Stimulated activated CD4-positive, alpha-beta T cell treated with anti-CD3 and anti-CD28 coated beads, Interleukin-12 subunit alpha, Interleukin-12 subunit beta, amount 100 ng/mL, for 4 hours (primary cell): ENCODE measurements at places on chromosomes 5 and 9.

- DNase-seq = no peak
Observed at GRCh38 chr9:87259543-87260518, 237.8 kb upstream of the DAPK1 start.

GRCh38 chr5:123269851-123270250 is 153.4 kb downstream of the CEP120 start:
- no peak for DNase-seq

GRCh38 chr9:106878934-106879333 is 16.0 kb downstream of the ZNF462 start:
- DNase-seq = no peak

DNA sequence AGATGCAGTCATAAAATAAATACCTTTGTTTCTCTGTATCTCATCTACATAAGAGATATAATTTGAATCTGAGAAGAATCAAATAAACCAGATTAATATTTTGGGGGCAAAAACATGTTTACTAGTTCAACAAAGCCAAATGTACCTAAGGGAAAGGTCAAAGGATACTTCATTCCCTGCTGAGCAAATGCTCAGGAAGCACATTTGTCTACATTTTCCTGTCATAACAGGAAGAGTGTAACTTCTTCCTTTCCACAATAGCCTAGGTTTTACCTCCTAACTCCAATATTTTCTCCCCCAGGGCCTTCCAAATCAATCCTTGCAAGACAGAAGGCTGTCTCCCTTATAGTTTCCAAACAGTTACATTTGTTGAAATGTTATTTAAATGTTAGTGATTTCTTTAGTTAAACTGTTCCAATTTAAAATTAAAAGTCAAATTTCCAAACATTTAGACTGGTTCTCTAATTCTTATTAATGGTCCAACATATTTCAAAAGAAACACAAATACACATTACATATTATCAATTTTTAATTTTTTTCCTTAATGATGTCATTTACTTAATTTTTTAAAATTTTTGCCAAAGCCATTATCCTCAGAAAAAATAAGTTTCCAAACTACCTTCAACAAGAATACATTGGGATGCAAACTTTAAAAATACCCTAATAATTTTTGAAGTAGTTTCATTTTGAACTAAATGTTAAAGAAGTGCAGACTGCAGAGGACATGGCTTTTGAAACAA is 67.8 kb downstream of the MEF2C start:
- no peak for DNase-seq

DNA sequence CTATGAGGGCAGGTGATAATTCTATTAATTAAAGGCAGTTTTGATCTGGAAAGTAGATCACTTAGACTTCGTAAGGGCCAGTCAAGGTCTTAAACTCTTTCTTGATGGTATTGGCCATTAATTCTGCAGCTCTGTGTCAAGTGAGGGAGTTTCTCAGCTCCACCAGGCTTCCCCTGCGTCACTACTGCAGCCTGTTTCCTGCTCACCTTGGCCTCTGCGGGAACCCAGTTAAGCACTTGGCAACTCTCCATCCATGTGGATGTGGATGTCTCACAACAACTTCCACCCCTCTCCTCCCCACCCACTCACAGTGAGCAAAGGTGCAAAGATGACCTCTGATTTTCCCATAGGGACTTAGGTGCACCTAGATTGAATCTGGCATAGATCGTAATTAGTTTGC is 191.6 kb downstream of the PLK2 start:
- no peak for DNase-seq

DNA sequence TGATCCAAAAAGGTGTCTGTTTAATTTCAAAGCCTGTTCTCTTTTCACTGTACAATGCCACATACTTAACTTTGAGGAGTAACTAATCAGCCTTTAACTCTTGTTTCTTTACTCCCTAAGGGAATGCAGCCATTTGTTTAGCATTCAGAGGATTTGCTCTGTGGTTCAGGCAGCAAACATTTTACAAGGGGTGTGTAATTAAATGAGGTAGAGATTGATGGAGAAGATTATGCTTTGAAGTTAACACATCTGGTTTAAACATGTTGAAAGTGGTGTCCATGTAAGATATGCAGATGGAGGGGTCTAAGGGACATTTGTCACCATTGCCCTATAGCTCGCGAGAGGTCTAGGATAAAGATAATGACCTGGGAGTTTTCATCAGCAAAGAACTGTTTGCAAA is 41.9 kb downstream of the TMEM215 start:
- DNase-seq = no peak

DNA sequence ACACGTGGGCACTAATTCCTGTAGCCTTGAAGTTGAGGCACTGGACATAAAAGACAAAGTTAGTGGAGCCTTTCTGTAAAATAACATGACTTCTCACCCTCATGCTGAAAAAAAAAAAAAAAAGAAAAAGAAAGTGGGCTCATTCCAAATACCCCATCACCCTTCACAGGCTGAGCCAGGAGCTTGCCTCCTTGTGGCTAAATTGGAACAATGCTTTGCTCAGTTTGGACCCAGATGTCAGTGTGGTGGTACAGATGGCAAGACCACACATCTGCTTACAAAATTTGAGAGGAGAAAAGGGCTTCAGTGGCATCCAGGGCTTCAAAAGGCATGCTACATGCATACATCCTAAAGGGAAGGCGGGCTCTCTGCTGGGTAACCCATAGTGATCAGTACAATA is 342.8 kb downstream of the EBF1 start:
- DNase-seq = no peak

- no peak for DNase-seq
Observed at GRCh38 chr5:89932771-89933181, 476.8 kb downstream of the CETN3 start.

GRCh38 chr9:6334305-6334704 is 6.1 kb downstream of the TPD52L3 start:
- no peak for DNase-seq

GRCh38 chr9:17625644-17626388 is 47.0 kb downstream of the SH3GL2 start:
- no peak for DNase-seq

GRCh38 chr5:78544561-78545201 is 103.9 kb downstream of the LHFPL2 start:
- DNase-seq = no peak

DNA sequence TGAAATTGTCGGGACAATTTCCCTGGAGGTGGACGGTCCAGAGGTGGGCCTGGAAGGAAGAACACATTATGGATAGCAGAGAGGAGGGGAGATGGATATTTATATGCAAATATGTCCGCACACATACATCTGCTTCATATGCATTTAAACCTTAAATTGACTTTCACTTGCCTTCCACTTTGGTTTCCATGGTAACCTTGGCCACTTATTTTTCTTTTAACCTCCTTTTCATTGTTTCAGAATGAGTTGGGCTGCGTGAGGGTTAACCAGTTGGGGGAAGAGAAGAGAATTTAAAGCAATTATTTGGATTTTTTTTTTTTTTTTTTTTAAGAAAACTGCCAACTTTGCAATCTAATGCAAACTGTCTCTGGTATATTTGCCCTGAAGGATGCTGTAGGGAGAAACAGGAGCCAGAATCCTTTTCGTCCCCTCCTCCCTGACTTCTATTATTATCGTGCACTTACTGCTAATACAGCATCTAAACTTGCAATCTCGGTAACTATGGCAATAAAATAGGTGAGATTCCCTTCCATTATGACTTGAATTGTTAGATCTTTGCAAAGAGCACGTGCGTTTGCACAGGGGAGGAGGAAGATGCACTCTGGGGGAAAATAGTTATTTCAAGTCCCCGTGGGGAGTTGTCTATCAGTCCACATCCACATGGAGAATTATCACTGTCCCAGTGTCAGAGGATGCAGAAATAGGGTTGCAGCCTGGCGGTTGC is 35.6 kb downstream of the TLR4 start:
- DNase-seq = no peak

GRCh38 chr9:13002740-13003139 is 227.9 kb downstream of the LURAP1L start:
- DNase-seq = no peak

GRCh38 chr5:160699301-160699700 is 152.7 kb downstream of the ATP10B start:
- no peak for DNase-seq

DNA sequence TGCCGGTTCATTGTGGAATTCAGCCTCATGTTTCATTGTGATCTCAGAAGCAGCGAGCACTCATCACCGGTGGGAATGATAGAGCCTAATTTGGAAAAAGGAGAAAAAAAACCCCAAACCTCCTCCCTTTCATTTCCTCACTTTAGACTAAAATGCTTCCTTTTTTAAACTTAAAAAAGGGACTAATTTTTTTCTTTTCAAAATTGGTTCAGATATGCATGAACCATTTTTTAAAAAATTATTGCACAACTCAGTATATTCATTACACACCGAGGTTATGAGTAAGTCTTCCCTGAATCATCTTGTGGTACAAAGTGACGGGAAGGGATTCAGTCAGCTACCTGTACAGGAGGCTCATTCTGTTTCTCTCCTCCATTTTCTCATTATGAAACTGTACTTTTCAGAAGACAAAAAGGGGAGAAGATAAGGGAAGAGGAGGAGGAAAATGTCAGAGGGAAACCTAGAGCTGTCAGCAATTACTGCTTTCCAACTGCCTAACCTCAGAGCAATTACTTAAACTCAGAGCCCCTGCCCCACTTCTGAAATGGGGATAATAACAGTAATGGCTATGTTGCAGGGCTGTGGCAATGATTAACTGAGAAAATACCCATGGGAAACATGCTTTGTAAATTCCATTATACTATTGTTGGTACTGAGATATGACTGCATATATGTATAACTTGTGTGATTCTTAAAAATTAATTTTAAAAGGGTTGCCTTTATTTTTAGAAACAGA is 24.0 kb downstream of the GALNT10 start:
- no peak for DNase-seq

DNA sequence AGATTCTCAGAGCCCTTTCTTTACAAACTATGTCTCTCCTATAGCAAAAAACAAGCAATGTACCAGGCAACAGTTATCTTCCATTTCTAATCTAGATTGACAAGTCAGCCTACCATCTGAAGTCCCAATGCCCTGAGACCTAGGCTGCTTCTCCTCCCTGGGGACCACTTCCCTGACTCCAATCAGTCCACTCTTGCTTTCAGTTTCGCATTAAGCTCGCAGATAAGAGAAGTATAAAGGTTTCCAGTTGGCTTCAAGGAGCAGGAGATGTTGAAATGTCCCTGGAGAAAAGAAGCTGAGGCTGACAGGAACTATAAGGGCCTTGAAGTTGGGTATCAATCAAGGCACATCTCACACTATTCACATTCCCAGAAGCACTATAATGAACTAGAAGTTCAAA is 32.3 kb downstream of the ERP44 start:
- no peak for DNase-seq

GRCh38 chr5:80686757-80687156 is 32.0 kb upstream of the DHFR start:
- no peak for DNase-seq

- no peak for DNase-seq
Observed at GRCh38 chr5:75603371-75603770, 7.9 kb upstream of the ANKDD1B start.

- DNase-seq = no peak
Observed at GRCh38 chr5:87867281-87867680, 401.4 kb downstream of the TMEM161B start.

DNA sequence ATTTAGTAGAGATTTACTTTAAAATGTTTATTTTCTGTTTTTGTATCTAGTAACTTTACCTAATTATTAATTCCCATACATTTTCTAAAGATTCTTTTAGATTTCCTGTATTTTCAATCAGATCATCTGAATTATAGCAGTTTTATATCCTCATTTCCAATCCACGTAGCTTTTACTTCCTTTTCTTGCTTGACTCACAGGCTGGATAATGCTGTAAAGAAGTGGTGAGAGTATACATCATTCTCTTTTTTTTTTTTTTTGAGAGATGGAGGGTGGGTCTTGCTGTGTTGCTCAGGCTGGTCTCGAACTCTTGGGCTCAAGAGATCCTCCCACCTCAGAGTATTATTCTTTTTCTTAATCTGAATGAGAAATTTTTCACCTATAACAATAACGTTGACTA is 11.2 kb upstream of the SETX start:
- DNase-seq = no peak

DNA sequence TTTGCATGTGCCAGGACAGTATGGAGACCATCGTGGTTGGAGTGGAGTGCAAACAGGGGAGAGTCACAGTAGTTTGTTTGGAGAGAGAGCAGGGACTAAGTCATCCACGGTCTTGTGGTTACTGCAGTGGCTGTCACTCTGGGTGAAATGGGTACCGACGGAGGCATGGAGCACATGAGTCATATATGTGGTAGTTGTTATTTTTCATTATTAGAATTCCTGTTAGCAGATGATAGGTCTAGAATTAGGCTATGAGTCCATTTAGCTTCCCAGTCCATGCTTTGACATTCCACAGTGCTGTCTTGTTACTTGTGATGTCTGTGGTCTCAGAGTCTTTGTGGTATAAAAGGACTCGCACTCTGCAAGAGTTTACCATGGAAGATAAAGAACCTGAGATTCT is 303.9 kb downstream of the DMRT2 start:
- no peak for DNase-seq

- no peak for DNase-seq
Observed at GRCh38 chr5:148509893-148510292, 126.1 kb downstream of the FBXO38 start.

GRCh38 chr9:121652838-121653231 is 1.4 kb downstream of the DAB2IP start:
- DNase-seq = no peak

DNA sequence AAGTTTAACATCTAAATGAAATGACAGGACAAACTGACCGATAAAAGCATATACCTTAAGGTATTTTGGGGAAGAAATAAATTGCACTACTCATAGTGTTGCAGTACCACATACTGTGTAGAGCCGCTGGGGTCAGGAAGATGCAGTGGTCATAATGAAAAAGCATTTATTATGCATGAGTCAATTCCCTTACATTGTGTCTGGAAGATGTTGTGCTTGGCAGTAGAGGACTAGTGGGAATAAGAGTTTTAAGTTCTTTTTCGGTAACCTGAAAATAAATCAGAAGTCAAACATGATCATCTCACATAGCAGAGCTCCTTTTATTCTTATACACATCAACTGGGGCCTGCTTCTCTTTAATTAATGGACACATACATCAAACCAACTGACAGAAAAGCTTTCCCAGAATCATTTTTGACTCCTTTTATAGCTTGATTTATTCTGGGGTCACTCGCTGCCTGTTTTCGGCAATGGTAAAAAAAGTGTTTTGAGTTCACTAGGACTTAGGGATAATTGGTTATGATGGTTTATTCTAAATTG is 262.5 kb upstream of the CHD1 start:
- no peak for DNase-seq

DNA sequence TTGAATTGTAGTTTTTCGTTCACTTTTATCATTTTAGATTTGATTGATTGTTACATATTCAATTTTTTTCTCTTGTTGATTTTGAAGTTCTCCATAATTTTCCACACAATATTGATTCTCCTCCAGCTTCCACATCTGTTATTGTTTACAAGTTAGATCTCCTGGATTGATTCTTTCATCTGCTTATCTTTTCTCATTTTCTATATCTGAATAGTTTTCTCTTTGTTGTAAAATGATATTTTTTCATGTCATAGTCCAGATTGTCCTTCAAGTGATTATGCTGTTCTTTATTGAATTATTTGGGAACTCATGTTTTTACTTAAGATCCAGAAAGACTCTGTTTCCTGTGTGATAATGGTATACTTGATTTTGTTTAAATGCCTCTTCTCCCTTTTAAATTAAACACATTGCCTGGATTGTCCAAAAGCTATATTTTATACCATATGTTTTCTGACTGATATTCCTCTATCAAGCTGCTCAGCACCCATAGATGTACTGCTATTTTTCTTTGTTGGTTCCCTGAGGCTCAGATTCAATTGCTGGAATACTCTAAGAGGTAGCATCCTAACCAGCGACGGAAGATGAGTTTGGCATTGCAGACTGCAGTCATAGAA is 206.6 kb upstream of the PRR16 start:
- DNase-seq = no peak
